ENCODE measurements at places on chromosomes 4 and X.

- DNase-seq, result no peak
Observed at GRCh38 chr4:123675567-123675966, 279.0 kb downstream of the SPRY1 start.

DNA sequence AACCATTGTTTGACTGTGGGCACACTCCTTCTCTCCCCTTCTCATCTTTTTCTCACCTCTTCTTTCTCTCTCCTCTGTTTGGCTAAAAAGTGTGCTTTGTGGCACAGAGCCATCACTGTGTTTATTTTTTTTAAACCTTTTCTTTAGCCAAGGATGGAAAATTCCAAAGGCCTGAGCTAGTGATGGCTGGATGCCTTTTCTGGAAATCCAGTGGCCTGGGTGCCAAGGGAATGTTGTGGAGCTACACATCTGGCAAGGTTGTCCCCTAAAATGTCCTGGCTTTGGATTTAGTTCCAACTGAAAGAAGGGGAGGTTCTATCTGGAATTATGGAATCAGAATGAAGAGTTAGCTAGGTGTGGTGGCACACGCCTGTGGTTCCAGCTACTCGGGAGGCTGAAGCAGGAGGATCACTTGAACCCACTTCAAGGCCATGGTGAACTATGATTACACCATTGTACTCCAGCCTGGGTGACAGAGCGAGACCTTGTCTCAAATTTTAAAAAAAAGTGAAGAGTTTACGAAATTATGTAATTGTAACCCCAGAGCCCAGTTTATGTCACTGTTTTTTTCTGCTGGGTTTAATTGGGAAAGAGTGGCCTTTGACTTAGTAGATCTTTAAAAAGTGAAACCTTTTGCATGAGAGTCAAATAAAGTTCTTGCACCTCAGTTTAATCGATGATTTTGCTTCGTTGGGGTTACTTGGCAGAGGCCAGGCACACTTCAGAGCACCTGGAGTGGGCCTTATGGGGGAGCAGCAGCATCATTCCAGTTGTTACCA lies 17.7 kb downstream of the DOCK11 start:
- no peak for DNase-seq

DNA sequence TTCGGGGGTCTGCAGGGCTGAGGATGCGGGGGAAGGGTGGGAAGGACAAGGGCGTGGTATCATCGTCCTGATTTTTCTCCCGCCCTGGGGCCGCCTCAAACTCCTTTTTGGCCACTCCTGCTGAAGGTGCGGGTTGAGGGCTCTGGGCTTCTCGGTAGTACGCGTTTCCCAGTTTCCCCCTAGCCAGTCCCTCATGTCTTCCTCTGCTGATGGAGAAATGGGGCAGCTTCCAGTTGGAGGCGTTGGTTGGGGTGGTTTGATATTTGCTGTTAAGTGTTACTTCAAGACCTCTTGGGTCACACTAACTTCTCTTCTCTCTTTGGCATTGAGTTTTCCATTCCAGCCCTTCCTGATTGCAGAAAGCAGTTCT lies 482 bp downstream of the GSTCD start:
- DNase-seq, result peak; percentile 12

GRCh38 chrX:6968231-6968630 lies 179.3 kb upstream of the STS start:
- DNase-seq, result no peak

- DNase-seq, result no peak
Observed at GRCh38 chrX:148381603-148382002, 118.8 kb upstream of the AFF2 start.

Data from foreskin melanocyte (primary cell).